Natural killer cell treated with Interleukin-12 subunit alpha and Interleukin-12 subunit beta and Interleukin-15 and Interleukin-18, amount 100 ng/mL, for 72 hours (primary cell): ENCODE measurements at places on chromosomes 16 and 17.

- DNase-seq: no peak
Measured at GRCh38 chr16:12903407-12904328, 2.3 kb downstream of the SHISA9 start.

DNA sequence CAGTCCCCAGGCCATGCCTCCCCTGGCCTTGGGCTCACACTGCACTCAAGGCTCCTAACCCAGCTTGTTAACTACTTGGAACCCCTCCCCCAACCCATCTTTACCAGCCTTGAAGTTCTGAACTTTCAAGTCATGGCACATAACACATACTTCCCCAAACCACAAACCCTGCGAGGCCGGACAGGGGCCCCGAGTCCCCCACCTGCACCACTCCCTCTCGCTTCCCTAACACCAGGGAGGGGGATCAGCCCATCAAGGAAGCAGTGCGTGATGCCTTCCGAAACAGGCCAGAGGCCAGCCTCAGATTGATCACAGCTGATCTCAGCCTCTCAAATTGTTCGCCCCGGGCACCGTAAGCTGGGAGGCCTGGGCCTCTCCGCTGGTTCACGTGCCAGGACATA lies 3.0 kb upstream of the NLRC3 start:
- DNase-seq: no peak

GRCh38 chr16:76777721-76778465 lies 413.1 kb upstream of the MON1B start:
- no peak for DNase-seq

GRCh38 chr16:49652456-49653172 lies 203.3 kb downstream of the ZNF423 start:
- no peak for DNase-seq

DNA sequence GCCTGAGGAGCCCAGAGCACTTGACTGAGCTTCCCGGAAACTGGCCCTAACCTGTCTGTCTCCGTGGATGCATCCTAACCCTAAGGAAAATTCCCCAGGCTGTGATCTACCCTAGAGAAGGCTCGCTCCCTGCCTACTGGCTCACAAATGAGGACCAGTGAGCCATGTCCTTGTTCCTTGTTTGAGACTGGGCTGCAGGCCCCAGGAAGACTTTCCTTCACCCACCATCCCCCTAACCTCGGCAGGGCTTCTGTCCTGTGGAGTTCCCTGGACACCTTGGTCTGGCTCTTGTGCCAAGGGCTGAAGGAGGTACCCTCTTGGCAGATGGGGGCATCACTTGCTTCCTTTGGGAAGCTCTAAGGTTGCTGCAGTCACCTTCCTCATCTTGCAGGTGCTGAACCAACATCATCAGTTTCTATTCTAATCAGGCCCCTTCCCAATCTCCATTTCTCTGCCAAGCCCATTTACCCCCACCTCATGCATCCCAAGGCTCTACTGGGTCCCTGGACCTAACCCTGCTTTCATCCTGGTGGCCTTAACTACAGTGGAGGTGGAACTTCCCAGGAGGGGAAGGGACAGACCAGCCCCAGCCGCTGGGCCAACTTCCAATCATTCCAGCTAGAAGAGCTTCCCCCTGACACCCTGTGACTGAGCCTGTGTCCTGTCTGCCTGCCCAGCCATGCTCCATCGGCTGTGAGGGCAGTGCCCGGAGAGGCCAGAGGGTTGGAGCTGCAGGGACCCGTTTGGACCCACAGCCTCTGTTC lies 12.4 kb downstream of the RNF40 start:
- peak; percentile 51 for DNase-seq

DNA sequence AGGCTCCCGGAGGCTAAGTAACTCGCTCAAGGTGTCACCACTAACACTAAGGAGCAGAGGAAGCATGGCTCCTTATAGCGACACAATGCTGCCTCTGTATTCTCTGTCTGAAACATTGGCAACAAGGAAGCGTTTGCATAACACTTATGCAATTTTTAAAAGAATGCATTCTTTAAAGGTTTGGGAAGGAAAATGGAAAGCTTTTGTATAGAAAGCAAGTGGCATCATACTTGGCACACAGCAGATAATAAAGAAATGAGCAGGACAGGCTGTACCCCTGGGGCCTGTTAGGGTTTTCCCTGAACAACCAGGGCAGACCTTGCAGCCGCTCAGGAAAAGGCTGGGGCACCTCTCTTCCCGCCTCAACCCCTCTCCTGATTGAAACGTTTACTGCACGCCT lies 36.9 kb downstream of the PPL start:
- DNase-seq: no peak

DNA sequence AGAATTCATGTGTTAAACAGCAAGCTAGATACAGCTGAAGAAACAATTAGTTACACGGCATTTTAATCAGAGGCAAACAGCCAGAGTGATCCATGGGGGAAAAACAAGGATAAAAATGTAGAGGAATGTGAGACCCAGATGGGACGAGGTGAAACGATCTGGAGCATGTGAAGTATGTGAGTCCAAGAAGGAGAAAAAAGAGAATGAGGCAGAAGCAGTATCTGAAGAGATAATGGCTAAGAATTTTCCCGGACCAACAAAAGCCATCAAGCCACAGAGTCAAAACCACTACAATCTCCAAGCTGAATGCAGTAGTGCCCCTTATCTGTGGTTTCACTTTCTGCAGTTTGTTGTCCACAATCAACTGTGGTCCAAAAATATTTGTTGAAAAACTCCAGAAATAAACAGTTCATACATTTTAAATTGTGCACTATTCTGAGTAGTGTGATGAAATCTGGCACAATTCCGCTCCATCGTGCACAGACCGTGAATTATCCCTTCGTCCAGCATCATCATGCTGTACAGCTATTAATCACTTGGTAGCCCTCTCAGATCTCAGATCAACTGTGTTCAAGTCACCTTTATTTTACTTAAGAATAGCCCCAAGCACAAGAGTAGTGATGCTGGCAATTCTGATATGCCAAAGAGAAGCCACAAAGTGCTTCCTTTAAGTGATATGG lies 18.8 kb downstream of the MYH10 start:
- DNase-seq: no peak

DNA sequence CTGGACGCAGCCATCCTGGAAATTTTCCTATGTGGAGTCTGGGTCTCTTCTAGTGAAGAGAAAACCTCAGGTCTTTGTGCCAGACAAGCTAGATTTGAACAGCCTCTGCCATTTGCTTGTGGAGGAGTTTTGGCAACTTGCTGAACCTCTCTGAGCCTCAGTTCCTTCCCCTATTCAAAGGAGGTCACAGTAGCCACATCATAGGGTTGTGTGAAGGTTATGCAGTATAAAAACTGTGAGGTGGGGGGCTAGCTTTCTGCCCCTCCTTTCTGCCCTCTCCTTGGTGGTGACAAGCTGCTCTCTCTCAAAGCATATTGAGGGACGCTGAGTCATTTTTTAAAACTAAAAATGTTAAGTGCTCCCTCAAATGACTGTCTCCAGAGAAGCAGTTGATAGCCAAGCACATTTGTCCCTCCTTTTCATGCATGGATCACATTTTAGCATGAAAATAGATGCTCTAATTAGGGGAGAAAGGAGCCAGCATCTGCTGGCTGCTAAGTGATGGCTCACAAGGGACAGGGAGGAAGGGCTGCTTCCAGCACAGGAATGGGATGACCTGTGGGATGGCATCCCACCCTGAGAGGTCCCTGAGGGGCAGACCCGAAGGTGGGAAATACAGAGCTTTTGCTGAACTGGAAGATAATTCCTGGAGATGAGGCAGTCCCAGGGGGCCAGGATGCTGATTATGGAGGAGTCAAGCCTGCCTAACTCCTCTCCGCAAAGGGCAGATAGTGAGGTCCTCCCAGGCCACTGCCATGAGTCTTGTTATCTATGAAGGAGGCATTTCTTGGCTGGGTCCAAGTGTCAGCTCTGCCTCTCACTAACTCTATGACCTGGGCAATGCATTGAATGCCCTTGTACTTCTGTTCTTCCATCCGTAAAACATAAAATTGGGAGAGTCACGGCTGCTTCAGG lies 218.8 kb downstream of the RAB11FIP4 start:
- no peak for DNase-seq
